Liver (tissue), 10 donors: ENCODE measurements at places on chromosomes 7 and 10. TPM values are rescaled to one million over a fixed set of nuclear protein-coding genes. Genes with fewer than 3 reads are reported as not detected.

DNA sequence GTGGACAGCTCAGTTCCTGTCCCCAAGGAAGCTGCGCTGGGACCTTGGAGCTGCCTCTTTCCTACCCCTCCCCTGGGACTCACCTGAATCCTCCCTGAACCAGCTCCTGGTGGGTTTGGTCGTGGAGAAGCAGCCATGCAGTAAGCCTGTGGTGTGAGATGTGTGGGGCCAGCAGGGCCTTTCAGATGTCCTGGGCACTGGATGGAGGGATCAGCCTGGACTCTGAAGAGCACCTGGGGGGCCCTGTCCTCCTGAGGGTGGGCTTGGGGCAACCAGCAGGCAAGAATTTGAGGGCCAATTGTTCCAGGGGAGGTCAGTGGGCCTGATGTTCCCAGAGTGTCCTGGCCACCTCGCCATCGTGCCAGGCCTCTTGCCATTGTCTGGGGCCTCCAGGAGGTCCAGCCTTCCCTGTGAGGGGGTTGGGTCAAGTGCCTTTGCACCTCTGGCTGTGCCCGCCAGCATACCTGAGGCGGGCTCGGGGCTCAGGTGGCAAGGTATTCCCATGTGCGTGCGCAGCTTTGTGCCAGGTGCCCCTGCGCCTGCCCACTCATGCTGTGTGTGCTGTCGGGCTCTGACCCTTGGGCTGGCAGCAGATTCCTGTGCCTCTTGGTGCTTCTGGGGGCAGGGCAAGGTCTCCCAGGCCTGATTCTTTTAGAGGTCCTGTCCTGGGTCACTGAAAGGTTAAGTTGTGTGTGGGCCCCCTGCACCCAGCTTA is 7.3 kb downstream of the TRIM8 start:
- H3K36me3 ChIP-seq: peaks cover 18% of the 10 kb centered on the region
- DNase-seq: no peak
- H3K4me1 ChIP-seq: peaks cover 27% of the 10 kb centered on the region
- no peaks in the 10 kb centered on the region for H3K27me3 ChIP-seq

- peak; percentile 72 for DNase-seq
- no peak overlapping the region for H3K4me3 ChIP-seq
- H3K27me3 ChIP-seq: no peaks in the 10 kb centered on the region
- H3K36me3 ChIP-seq: no peaks in the 10 kb centered on the region
These were observed 26.5 kb upstream of the CCDC126 start for GRCh38 chr7:23570592-23571200.

The PON3 gene
- 237 TPM for polyA plus RNA-seq

- peak overlapping the region; percentile 49 for H3K4me3 ChIP-seq
- H3K27me3 ChIP-seq: peaks cover 51% of the 10 kb centered on the region
- H3K27ac ChIP-seq: no peak overlapping the region
- peaks cover 30% of the 10 kb centered on the region for H3K4me1 ChIP-seq
- H3K36me3 ChIP-seq: no peaks in the 10 kb centered on the region
- no peak for DNase-seq
These were observed 459 bp upstream of the FEZF1 start for GRCh38 chr7:122304996-122305421.

- no peaks in the 10 kb centered on the region for H3K4me1 ChIP-seq
- peaks cover 3% of the 10 kb centered on the region for H3K36me3 ChIP-seq
- H3K27me3 ChIP-seq: no peaks in the 10 kb centered on the region
- H3K27ac ChIP-seq: no peak overlapping the region
- no peak overlapping the region for H3K4me3 ChIP-seq
These were observed 216.7 kb upstream of the KLF14 start for GRCh38 chr7:130950741-130951140.

GRCh38 chr7:55570218-55570873 is 2.0 kb downstream of the VOPP1 start:
- DNase-seq: no peak
- no peaks in the 10 kb centered on the region for H3K36me3 ChIP-seq
- H3K27ac ChIP-seq: no peak overlapping the region
